Upper lobe of left lung (tissue), 6 donors: ENCODE measurements at places on chromosomes 1 and 21. TPM values are rescaled to one million over a fixed set of nuclear protein-coding genes. Genes with fewer than 3 reads are reported as not detected.

DNA sequence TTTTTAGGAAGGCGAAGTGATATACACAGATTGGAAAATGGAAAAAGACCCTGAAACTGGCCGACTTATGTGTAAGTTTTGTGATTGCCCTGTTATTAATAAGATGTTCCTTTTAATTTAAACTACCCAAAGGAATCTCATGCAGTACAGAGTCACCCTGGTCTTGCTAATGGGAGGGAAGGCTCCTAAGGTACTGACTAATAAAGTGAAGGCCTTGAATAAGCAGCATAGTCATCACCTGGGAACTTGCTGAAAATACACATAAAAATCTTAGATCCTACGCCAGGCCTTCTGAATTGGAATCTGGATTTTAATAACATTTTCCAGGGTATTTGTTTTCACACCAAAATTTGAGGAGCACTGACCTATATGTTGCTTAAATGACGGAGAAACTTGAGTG is 73.4 kb upstream of the MCOLN3 start:
- no peak overlapping the region for H3K27ac ChIP-seq
- H3K36me3 ChIP-seq = no peaks in the 10 kb centered on the region
- no peaks in the 10 kb centered on the region for H3K27me3 ChIP-seq
- H3K4me1 ChIP-seq = no peaks in the 10 kb centered on the region
- no peak overlapping the region for H3K4me3 ChIP-seq
- DNase-seq = no peak

GRCh38 chr21:44345495-44345894 is 6.3 kb upstream of the CFAP410 start:
- H3K4me3 ChIP-seq = no peak overlapping the region
- no peak overlapping the region for H3K27ac ChIP-seq
- no peaks in the 10 kb centered on the region for H3K36me3 ChIP-seq

- no peaks in the 10 kb centered on the region for H3K4me1 ChIP-seq
- no peak overlapping the region for H3K4me3 ChIP-seq
- peak overlapping the region; percentile 72 for H3K27ac ChIP-seq
- DNase-seq = no peak
Measured at GRCh38 chr1:246959944-246960693, 28.4 kb upstream of the AHCTF1 start.

GRCh38 chr1:27591622-27592021 is 12.3 kb downstream of the AHDC1 start:
- H3K4me3 ChIP-seq = no peak overlapping the region
- no peak overlapping the region for H3K27ac ChIP-seq
- H3K4me1 ChIP-seq = peaks cover 35% of the 10 kb centered on the region
- H3K36me3 ChIP-seq = no peaks in the 10 kb centered on the region

GRCh38 chr1:159845751-159846629 is 16.5 kb downstream of the VSIG8 start:
- no peaks in the 10 kb centered on the region for H3K36me3 ChIP-seq
- H3K4me1 ChIP-seq = peaks cover 8% of the 10 kb centered on the region
- H3K4me3 ChIP-seq = no peak overlapping the region
- DNase-seq = no peak
- no peak overlapping the region for H3K27ac ChIP-seq
- H3K27me3 ChIP-seq = no peaks in the 10 kb centered on the region

DNA sequence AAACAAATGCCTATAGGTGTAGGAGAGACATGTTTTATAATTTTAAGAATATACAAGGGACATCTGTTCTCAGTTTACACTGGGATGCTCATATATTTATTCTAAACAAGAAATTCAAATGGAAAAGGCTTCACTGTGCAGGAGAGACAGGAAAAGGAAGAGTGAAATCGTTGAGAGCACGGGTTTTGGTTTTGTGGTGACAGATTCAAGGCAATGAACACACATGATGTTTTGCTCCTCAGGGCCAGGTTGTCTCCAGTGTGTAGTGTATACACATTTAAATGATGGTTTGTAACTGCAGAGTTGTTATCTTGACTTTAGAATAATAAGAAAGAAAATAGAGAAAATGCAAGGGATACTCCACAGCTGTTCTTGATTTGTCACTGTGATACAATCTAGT is 73.7 kb downstream of the S1PR1 start:
- peaks cover 15% of the 10 kb centered on the region for H3K4me1 ChIP-seq
- no peak overlapping the region for H3K27ac ChIP-seq
- H3K36me3 ChIP-seq = no peaks in the 10 kb centered on the region
- DNase-seq = no peak
- H3K4me3 ChIP-seq = no peak overlapping the region
- H3K27me3 ChIP-seq = no peaks in the 10 kb centered on the region

GRCh38 chr1:1268284-1268682 is 5.4 kb downstream of the UBE2J2 start:
- no peak overlapping the region for H3K4me3 ChIP-seq
- H3K36me3 ChIP-seq = peaks cover 6% of the 10 kb centered on the region
- no peak for DNase-seq
- H3K27ac ChIP-seq = no peak overlapping the region

PRRX1 gene
- total RNA-seq = 36.0 TPM

GRCh38 chr1:223256034-223256433 is 107.9 kb downstream of the SUSD4 start:
- H3K27ac ChIP-seq = no peak overlapping the region
- no peaks in the 10 kb centered on the region for H3K27me3 ChIP-seq
- no peak for DNase-seq
- H3K4me3 ChIP-seq = no peak overlapping the region
- no peaks in the 10 kb centered on the region for H3K36me3 ChIP-seq
